ENCODE measurements at places on chromosomes 6 and 20.

- peak; percentile 4 for DNase-seq
These were observed 659 bp downstream of the TAF4 start for GRCh38 chr20:62064770-62065673.

DNA sequence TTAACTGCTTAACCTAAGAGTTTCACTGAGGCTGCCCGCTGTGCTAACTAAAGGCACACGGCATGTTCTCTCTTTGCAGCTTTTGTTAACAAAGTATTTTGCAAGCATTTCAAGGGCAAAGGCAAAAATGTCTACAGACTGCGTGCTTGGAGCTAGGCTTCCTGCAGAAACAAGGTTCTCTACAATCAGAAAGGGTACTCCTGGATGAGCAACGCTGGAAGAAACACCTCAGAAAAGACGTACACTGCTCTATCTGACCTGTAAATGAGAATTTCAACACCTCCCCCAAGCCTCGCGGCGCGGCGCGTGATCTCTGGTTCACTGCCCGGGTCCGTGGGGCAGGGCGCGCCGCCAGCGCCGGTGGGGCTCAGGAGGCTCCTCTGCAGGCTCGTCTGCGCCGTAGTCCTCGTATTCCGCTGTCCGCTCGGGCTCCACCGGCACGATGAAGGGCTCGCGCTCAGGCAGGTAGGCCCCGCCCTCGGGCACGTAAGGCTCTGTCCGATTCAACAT is 120.9 kb downstream of the COL12A1 start:
- DNase-seq: peak; percentile 33

- no peak for DNase-seq
These were observed 27.2 kb downstream of the MCUR1 start for GRCh38 chr6:13787137-13787536.

DNA sequence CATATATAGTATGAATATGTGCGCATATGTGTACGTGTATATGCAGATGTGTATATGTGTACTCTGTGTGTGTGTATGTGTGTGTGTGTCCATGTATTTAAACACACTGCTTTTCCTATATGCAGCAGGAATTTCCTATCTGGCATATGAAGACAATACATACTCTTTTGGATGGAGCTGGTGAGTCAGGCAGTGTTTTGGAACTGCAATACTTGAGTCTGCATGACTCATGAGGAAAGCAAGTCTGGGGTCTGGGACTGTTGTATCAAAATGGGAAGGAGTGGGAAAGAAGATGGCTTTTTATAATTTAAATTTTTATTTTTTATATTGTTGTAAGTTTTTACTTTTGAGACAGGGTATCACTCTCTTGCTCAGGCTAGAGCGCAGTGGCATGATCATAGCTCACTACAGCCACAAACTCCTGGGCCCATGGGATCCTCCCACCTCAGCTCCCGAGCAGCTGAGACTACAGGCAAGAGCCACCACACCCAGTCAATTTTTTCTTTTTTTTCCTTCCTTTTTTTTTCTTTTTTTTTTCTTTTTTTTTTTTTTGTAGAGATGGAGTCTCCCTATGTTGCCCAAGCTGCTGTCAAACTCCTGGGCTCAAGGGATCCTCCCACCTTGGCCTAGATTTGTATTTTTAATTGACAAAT is 72.2 kb downstream of the ATXN1 start:
- DNase-seq: no peak

GRCh38 chr6:159077123-159077522 is 32.3 kb upstream of the TAGAP start:
- no peak for DNase-seq

Data from NCI-H1105 treated with DMSO at 0.1 percent for 48 hours (cell line).